ENCODE measurements at places on chromosomes 11 and 22.
A peak's percentile ranks its signal among the peaks of the same experiment; 100 is the strongest.

DNA sequence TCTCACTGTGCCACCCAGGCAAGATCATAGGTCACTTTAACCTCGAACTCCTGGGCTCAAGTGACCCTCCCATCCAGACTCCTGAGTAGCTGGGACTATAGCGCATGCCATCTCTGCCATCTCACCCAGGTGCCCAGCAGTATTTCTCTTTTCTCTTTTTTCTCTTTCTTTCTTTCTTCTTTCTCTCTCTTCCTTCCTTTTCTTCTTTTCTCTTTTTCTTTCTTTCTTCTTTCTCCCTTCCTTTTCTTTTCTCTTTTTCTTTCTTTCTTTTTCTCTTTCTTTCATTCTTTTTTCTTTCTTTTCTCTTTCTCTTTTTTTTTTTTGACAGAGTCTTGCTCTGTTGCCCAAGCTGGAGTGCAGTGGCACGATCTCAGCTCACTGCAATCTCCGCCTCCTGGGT, 13.5 kb downstream of the RFPL1 start:
- DNase-seq, result no peak

- DNase-seq, result no peak
These were observed 1.1 kb downstream of the DHCR7 start for GRCh38 chr11:71446942-71447688.

DNA sequence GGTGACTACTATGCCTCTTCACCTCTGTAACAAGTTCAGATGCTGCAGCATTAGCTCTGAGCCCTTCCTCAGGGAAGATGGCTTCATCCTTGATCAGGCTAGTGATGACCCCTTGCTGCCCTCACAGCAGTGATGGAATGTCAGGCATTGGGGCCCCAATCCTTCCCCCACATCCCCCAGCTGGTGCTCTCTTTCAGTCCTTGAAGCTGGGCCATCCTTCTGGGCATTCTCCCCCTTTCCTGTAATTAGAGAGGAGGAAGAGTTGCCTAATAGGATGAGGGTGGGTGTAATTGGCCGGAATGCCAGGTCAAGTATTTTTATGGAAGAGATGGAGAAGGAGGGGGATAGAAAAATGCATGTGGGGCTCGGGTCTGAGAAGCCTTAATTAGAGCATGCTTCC, 62.6 kb downstream of the TRAF6 start:
- DNase-seq, result no peak

DNA sequence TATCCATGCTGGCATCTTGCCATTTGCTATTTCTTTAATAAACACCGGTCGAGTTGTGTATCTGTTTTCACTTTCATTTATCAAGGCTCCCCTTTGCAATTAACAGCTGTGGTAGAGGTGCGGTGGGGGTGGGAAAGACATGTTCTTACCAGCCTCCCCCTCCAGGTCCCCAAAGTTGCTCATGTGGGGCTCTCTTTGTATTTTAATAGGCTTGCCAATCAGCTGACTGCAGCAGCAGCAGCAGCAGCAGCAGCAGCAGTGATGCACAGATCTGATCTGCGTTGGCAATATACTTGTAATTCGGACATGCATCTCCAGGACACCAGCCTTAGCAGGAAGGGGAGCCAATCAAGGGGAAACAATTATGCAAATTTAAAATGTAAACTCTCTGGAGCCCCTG, 40.3 kb upstream of the E2F8 start:
- DNase-seq, result no peak

DNA sequence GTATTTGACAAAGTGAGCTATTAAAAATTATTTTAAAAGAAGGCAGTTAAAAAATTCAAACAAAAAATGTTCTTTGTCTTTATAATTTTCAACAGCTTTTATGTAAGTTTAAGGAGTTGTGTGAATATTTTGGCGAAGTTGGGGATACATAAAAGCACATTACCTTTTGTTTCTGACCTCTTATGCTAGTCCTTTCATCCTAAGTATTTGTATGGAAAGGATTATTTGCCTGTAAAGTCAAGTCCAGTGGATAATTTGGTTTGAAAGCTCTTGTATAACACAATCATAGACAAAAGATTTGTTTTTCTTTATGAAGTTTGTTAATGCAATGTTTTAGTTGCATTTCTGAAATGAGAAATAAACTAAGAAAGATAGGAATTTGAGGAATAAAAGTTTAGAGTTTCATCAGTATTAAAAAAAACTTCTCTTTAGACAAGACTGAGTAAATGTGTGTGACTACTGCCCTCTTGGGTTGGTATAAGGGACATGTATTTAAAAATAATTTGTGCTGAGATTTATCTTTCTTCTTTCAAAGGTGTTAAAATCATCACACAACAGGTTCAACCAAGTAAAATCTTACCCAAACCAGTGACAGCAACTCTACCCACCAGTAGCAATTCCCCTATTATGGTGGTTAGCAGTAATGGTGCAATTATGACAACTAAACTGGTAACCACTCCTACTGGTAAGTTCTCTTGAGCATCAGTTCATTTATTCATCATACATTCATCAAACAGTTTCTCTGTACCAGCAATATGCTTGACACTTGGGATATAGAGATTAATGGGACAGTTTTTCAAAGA, 68.2 kb downstream of the EMSY start:
- no peak for DNase-seq

GRCh38 chr22:32961497-32961896, 96.7 kb downstream of the SYN3 start:
- DNase-seq, result no peak

DNA sequence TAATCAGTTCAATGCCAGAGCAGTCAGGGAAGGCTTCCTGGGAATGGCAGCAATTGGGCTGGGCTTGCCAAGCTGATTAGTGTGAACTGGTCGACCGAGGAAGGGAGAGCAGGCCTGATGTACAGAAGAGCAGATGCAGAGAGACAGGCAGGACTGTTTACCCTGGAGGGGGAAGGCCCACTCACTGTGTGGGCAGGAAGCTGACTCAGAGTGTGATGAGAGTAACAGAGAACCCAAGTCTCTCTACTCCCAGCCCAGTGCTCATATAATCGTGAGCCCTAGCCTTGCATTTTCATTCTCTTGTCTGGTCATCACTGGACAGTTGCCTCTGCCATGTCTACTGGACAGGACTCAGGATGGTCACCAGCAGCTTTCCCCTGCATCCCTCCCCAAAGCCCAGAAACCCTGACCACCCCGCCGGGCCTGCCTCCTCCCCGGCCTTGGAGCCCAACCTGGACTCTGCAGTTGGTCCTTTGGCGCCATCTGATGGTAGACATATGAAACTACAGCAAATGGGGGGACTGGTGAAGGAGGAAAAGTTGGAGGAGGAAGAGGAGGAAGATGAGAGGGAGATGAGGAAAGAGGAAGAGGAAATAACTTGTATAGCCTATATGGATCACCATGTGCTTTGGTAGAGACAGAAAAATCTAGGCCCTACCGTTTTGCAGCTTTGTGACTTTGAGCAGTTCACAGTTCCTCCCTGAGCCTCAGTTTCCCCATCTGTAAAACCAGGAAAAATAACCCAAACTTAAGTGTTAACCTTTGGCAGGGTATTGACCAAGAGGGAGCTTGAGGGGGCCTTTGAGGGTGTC, 43.4 kb upstream of the PRDM11 start:
- DNase-seq, result peak; percentile 50

- no peak for DNase-seq
These were observed 16.5 kb downstream of the NAP1L4 start for GRCh38 chr11:2975594-2975993.

DNA sequence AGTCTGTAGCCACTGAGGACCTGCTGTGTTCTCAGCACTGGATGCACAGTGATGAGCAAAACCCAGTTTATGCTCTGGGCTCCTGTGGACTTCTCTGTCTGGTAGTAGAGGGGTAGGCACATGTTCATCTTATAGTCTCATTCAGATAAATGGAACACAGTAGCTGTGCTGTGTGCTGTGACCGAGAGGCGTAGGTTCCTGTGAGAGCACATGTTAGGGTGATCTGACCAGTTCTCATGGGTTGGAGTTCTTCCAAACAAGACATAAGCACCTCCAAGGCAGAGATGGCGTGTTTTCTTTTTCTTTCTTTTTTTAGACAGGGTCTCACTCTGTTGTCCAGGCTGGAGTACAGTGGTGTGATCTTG, 154.8 kb upstream of the RASSF10 start:
- DNase-seq, result no peak

- DNase-seq, result no peak
These were observed 16.8 kb upstream of the TEF start for GRCh38 chr22:41364955-41365354.

- DNase-seq, result peak; percentile 81
These were observed 7.3 kb downstream of the CD6 start for GRCh38 chr11:60978546-60979380.

- DNase-seq, result no peak
These were observed 696.6 kb downstream of the KCNA4 start for GRCh38 chr11:29320196-29320595.

DNA sequence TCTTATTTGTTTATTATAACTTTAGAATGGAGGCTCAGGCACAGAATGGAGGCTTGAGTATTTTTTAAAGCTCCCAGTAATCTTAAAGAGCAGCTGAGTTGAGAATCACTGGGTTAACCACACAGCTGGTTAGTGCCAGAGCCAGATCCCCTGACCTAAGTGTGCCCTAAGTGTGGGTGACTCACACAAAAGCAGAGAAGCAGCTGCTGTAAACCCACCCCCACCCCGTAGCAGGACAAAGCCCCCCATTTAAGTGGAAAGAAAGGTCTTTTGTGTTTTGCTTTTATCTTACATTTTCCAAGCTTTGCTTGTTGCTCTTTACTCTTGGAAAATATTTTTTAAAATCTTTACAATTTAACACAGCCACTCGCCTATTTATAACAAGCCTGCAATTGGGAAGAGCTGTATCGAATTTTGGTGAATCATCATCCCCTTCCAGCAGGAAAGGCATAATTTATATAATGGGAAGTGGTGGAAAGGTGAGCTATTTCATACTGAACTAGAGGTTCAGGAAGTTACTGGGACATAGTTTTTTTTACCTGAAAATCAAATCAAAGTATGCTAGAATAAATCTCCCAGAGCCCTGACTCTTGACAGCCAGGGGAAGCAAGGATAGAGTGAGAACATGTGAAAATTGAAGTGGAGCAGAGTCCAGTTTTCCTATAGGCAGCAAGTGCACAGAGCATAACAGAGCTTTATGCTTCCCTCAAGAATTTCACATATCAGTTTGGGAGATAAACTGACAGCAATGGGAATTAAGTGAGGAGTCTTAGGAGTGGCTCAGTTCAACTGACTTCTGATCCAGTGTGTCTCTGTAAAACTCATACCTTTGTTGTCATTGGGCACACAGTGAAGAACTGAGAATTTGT, 405.7 kb downstream of the AASDHPPT start:
- no peak for DNase-seq

GRCh38 chr11:121544956-121545355, 92.2 kb upstream of the SORL1-AS1 start:
- no peak for DNase-seq

DNA sequence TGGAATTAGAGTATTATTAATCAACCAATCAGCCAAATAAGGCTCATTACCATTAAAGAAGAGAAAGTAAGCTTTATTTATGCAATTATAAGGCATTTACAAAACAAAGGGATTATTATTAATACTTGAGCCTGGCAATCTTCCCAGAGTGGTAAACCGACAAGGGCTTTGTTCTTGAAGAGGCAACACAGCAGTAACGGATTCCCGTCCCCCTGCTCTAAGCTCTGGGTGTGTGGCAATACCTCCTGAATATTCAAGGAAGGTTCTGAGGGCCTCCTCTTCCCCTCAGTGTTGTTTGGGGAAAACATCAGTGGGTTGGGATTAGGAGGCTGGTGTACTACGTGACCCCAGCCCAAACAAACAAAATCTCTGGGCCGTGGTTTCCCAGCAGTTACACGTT, 176.5 kb downstream of the TENM4 start:
- DNase-seq, result no peak

DNA sequence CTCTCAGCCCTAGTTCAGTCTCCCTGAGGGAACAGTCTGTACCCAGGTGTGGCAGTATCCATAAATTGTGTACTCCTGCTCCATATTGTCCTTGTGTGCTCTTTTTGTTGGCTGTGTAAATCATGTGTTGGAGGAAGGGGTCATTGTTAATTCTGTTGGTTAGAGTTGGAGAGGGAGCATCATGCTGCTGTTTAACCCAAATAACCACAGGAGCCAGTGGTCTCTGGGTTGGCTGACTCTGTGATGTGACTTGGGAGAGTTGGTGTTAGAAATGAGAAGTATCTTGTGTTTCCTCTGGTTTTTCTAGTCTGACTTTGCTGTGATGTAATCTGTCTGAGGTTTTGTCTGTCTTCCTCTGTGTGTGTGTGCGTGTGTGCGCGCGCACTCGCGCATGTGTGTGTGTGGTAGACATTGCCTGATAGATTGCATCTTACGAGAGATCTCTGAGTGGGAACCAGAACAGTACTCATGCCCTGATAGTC, 30.5 kb downstream of the CTNND1 start:
- peak; percentile 56 for DNase-seq

DNA sequence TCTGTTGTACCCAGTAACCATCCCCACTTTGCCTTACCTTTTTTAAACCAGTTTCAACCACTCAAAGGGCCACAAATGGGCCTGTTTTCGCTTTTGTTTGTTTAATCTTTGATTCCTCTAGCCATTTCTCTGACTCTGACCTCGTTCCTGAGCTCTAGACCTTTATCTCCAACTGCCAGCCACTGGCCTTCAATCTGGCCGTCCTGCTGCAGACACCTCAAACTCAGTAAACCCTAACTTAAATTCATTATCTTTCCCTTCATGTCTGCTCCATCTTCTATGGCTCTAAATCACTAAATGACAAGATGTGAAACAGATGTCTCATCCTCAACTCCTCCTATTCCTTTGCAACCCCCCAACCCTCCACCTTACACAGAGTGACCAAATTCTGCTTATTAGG, 1.3 kb upstream of the GDPD4 start:
- DNase-seq, result no peak

DNA sequence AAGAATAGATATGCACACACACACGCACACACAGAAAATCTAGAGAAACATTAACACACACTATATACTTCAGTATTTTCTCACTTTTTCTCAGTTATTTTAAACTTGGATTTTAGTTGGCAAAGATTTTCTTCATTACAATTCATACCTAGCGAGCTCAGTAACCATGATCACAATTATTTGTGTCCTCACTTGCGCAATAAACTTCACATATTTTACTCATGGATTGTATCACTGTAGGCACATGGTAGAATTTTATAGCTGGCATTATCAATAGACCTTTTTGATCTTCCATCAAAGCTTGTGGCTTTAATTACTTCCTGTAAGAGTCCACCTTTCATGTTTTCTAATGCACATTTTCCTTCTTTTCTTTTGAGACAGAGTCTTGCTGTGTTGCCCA, 4.8 kb upstream of the XKR3 start:
- DNase-seq, result no peak

DNA sequence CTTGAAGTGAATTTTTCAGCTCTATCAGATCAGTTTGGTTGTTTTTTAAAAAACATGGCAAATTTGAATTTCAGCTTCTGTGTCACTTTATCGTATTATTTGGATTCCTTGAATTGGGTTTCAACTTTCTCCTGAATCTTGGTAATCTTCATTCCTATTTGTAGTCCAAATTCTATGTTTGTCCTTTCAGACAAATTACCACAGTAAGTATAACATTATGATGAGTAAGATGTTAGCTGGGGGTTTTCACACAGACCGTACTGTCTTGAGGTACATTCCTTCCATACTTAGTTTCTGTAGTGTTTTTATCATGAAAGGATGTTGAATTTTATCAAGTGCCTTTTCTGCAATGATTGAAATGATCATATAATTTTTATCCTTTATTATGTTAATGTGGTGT, 28.0 kb downstream of the OR5B17 start:
- DNase-seq, result no peak

- DNase-seq, result no peak
These were observed 62.1 kb downstream of the FAT3 start for GRCh38 chr11:92286709-92287108.

- peak; percentile 72 for DNase-seq
These were observed 2.8 kb downstream of the CHADL start for GRCh38 chr22:41237707-41238569.

Measured in stimulated activated CD4-positive, alpha-beta T cell treated with anti-CD3 and anti-CD28 coated beads, Interleukin-12 subunit alpha, Interleukin-12 subunit beta, amount 100 ng/mL, for 48 hours (primary cell).